ENCODE measurements at places on chromosomes 7 and 10.

GRCh38 chr10:12873172-12873571 lies 128.3 kb downstream of the CCDC3 start:
- no peak for DNase-seq

GRCh38 chr7:66421830-66422475 lies 206.7 kb upstream of the KCTD7 start:
- no peak for DNase-seq

DNA sequence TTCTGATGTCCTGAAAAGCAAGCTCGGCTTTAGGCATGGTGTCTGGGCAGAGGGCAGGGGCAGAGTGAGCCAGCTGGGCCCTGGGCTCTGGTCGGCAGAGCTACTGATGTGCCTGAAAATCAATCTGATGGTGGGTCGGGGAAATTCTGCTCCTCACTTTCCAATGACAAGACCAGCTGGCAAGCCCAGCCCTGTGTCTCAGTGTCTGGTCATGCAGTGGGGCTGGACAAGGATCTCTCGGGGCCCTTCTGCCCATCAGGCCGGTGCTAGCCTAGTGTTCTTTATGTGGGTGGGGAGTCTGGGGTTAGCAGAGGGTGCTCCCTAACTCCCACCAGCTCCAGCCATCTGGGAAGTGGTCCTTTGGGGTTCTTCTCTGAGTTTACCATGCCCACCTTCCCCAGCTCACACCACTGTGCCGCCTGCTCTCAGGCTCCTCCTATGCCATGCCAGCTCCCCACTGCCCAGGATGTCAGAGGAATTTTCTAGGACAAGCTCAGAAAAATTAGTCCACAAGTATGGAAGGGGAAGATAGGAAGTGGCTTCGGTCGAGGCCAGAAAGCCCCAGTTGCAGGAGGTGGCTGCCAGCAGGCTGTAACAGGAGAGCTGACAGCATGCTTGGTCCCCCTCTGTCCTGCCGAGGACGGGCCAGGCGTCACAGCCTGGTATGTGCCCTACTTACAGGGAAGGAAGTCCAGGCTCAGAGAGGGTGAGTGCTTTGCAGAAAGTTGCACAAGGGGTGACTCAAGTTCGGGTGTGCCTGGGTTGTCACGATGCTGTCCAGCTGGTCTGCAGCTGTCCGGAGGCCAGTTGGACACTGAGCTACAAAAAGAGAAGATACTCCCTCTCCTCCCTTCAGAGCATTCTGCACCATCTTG lies 135.2 kb downstream of the ADCY1 start:
- DNase-seq = no peak

GRCh38 chr7:42024537-42024936 lies 212.5 kb downstream of the GLI3 start:
- DNase-seq = no peak

- DNase-seq = no peak
Measured at GRCh38 chr7:112161253-112162141, 44.7 kb downstream of the DOCK4 start.

DNA sequence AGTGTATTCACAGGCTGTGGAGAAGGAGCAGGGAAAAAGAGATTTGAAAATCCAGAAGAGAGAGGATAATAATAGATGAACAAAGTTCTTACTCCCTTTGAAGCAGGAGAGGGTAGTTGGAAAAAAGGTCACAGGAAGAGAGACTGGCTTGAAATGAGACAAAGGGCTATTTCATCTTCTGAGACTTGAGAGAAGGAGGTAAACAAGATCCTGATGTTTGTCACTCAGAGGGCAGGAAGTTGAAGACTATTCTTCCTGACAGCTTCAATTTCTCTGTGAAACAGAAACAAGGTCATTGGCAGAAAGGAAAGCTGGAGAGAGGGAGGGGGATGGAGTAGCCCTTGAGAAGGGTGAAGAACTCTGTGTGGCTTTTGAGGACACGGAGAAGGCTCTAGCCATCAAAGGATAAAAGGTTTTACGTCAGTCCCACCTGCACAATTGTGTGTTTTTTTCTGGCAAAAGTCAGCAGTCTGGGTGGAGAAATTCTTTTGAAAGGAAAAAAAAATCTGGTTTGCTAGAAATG lies 216.1 kb upstream of the STEAP4 start:
- DNase-seq = no peak

- DNase-seq = no peak
Measured at GRCh38 chr7:70415179-70415972, 716.6 kb upstream of the GALNT17 start.

DNA sequence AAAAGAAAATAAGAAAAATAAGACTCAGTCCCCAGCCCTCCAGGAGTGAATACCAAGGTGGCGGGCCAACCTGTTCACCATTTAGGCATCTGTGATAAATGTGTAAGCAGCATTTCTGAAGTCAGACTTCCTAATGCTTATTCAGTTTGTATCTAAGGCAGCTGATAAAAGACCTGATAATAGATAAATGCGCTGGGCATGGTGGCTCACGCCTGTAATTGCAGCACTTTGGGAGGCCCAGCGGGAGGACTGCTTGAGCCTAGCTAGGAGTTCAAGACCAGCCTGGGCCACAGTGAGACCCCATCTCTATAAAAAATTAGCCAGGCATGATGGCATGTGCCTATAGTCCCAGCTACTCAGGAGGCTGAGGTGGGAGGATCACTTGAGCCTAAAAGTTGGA lies 103.6 kb downstream of the SPDYE5 start:
- DNase-seq = no peak

GRCh38 chr7:151796091-151796870 lies 80.6 kb downstream of the PRKAG2 start:
- DNase-seq = no peak

DNA sequence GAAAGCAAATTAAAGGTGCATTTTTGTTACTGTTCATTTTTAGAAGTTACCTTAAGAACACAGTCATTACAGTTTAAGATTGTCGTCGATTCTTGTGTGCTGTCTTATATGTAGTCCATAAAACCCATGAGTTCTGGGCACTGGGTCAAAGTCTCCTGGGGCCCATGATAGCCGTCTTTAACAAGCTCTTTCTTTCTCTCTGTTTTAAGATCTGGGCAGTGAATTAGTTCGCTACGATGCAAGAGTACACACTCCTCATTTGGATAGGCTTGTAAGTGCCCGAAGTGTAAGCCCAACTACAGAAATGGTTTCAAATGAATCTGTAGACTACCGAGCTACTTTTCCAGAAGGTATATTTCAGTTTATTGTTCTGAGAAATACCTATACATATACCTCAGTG lies 90.7 kb upstream of the CAPZA2 start:
- no peak for DNase-seq

DNA sequence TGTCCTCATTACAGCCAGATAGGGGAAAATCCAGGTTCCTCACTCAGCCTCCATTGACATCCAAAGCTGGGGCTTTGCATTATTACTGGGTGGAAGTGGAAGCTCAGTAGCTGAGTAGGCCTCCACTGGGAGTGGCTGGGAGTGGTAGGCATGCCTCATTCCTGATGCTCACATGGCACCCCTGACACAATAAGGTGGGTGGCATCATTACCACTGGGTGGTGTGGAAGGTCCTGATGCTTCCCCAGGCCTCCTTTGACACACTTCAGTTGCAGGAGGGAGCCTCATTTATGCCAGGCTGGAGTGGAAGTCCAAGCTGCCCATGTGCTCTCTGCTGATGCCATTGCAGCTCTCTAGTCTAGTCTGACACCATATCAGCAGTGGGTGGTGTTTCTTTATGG lies 48.2 kb upstream of the GPR141 start:
- no peak for DNase-seq

DNA sequence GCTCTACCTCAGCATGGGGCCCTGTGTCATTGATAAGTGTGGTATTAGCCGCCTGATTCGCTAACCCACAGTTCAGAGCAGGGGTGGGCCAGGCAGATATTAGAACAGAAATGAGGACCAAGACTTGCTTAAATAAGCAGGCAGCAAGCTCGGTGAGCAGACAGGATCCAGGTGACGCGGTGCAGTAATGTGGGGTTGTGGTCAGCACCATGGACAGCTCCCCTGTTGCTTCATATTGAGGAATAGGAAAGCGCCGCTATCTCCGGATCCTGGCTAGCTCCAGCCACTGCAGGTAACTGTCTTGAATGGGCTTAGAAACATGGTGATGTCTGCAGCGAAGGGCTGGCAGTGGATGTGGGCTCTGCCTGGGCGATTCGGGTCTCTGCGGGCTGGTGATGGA lies 51.3 kb upstream of the GPR26 start:
- peak; percentile 7 for DNase-seq

DNA sequence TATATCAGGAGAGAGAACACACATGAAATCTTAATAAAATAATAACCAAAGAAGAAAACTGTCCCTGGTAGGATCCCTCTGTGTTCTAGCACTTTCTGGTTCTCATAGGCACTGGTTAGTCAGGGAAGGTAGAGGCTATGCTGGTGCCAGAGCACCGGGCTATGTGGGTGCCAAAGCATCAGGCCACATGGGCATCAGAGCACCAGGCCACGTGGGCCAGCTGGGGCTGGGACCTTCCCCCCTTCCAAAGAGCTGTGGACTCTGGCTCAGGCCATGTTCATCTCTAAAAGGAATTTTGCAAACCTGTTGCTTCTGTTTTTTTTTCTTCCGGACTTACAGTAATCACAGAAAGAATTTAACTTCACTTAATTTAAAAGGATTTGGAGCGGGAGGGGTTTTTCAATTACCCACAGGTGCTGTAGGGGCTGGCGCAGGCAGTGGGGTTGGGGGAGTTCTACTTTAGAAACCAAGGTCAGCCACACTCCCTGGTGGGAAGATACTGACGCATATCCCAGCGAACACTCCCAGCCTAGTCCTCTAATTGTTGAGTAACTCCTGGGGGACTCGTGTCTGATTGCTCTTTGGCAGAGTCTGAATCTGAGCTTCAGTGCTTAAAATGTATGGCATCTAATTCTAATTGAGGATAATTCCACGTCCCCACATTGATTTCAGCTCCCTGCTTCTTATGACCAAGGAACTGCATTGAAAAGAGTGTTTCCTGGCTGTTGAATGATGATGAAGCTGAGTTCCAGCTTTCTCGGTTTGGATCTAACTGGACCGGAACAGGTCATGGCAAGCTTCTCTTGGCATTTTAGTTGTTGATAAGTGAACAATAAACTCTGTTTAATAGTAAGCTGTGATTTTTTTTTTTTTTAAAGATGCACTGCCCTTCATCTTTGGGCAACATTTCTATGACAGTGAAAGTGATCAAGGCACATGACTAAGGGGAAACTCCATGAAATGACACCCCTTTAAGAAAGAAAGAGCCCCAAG lies 110.7 kb upstream of the FZD8 start:
- DNase-seq = no peak

- DNase-seq = no peak
Measured at GRCh38 chr7:126856691-126857291, 395.9 kb downstream of the GRM8 start.

DNA sequence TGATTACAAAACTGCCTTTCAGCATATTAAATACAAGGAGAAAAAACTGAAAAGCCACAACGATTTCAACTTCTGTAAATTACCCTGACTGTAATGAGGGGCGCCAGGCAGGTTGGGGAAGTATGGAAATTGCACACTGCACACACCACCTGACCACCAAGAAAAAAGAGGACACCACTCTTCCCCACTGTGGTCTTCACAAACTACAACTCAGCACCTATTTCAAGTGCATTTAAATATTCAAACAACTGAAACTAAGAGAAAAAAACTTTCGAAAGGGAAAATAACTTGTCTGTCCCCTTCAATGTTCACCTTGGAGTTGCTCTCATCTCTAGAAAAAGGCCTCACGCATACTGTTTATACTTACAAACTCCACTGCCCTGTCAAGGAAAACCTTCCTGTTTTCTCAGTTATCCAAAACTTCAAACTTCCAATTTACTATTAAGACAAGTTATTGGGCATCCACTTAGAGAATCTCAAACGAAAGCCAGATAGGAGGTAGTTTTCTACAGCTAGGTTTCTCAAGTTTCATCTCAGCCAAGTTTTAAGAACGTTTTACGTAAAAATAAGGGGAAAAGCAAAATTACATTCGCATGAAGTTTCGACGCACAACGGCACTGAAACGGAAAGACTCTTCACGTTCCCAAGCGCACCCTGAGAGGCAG lies 1.4 kb downstream of the LARP4B start:
- no peak for DNase-seq

GRCh38 chr10:48364659-48365405 lies 58.4 kb downstream of the MAPK8 start:
- no peak for DNase-seq

DNA sequence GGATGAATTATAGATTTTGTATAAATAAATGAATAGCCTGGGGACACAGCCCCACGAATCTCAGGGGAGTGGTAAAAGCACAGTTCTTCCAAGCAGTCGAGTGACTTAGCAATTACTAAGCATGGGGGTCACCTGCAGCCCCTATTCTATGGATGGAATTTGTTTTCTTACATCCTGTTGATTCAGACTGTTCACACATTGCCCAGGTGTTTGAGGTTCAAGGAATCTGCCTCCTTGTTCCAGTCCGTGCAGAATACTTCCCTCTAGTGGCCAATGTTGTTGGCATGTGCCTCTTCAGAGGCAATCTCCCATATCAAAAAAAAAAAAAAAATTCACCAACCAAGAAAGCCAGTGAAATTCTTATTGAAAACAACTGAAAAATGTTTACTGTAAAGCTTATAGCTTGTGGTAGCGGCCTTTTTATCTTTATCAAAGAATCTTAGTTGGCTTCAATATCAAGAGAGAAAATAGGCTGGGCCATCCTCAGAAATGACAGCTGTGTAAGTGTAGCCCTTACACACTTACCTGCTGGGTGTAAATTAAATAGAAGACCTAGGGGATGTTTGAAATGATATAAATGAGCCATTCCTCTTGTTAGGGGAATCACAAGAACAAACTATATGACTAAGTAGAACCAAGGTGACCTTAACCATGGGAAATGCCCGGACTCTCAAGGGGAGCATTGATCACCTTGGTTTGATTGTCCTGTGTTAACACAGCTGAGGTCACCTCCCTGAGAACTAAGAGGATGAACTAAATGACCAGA lies 7.8 kb downstream of the LIPM start:
- DNase-seq = no peak

DNA sequence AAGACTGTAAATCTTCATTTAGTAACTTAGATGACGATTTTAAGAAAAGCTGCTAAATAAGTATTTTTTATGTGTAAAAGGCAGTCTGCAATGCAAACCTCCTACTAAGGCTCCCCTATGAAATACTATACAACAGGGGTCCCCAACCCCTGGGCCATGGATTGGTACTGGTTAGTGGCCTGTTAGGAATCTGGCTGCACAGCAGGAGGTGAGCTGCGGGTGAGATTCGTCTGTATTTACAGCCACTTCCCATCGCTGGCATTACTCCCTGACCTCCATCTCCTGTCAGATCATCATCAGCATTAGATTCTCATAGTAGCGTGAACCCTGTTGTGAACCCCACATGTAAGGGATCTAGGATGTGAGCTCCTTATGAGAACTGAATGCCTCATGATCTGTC lies 580.4 kb downstream of the MAGI2 start:
- no peak for DNase-seq

GRCh38 chr7:159158888-159159405 lies 14.3 kb upstream of the VIPR2 start:
- no peak for DNase-seq

Data from stimulated activated CD8-positive, alpha-beta memory T cell treated with anti-CD3 and anti-CD28 coated beads, Interleukin-12 subunit alpha, Interleukin-12 subunit beta, amount 100 ng/mL, for 1 hour (primary cell).